Foreskin melanocyte (primary cell): ENCODE measurements at places on chromosomes 1 and 21.

GRCh38 chr21:38472412-38473108, 25.7 kb downstream of the ERG start:
- no peak for DNase-seq

GRCh38 chr1:39105841-39106765, 80.0 kb downstream of the NDUFS5 start:
- no peak for DNase-seq

DNA sequence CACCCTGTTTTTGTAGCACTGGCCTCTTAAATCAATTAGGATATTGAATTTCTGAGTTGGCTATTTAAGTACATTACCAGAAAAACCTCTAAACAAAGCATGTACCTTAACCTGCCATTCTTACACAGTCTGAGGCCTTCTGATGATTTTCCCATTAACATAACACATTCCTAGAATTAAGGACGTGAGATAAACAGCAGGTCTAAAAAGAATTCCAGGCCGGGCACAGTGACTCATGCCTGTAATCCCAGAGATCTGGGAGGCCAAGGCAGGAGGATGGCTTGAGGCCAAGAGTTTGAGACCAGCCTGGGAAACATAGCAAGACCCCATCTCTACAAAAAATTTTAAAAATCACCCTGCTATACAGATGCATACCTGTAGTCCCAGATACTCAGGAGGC, 18.0 kb upstream of the LRRC8D start:
- DNase-seq: no peak

DNA sequence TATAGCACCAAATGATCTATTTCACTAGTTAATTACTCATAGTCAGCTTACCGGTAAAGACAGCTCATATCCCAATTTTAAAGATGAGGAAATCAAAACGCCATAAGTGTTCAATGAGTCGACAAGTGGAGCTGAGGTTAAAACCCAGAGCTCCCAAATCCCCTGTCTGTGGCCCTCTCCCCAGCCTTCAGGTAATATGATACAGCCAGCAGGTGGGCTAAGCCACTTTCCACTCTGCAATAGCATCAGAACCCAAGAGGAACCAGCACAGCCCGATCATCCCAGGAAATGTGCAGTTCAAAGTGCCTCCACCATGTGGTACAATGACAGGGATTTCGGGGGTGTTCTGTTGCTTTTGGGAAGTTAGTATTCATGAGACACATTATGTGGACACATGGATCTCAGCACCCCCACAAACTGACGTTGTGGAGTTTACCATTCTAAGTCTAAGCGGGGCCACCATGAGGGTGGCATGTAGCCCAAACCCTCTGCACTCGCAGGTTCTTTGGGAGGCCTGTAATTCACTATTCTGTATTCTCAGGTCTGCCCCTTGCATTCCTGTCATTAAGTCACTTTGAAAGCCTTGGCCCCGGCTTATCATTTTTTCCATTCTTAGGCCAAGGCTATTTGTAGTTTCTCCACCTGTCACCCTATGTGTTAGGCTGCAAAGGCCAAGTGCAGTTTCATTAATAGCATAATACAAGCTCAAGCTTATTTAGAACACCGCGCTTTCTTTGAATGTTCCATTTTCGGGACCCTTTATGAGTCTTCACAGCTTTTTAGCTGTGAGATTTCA, 26.3 kb upstream of the ACTN2 start:
- no peak for DNase-seq

DNA sequence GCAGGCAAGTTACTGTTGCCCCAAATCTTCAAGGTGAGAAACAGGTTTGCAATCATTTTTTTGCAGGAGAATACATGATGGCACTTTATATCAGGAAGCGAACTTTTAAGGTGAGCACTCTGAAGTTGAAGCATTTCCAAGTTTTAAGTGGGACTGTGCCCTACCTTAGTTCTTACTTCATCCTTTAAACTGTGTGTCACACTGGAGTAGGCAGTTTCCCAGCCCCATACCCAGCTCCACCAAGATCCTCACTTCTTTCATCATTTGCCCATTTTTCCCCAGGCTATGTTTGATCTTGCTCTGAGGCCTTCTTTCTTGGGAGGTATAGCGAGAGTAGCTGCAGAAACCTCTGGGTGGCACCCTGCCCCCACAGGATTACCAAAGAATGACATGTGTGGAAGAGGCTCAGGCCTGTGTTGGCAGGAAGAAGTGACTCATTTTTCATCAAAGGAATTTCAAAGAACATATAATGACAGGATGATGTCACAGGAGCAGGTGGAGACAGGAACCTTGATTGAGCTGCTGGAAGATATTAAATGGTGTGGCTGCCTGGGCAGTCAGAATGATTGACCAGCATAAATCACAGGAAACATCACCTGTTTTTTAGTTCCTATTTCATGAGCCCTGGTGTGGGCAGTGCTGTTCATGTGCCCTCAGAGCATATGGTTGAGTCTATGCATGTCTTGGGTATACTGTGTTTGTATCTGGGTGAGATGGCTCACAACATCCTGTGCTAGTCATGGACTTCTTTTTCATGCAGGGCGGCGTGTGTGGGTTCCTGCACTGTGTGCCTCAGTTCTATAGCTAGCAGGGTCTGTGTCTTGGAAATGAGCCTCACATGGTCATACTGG, 20.8 kb upstream of the MACF1 start:
- DNase-seq: no peak

DNA sequence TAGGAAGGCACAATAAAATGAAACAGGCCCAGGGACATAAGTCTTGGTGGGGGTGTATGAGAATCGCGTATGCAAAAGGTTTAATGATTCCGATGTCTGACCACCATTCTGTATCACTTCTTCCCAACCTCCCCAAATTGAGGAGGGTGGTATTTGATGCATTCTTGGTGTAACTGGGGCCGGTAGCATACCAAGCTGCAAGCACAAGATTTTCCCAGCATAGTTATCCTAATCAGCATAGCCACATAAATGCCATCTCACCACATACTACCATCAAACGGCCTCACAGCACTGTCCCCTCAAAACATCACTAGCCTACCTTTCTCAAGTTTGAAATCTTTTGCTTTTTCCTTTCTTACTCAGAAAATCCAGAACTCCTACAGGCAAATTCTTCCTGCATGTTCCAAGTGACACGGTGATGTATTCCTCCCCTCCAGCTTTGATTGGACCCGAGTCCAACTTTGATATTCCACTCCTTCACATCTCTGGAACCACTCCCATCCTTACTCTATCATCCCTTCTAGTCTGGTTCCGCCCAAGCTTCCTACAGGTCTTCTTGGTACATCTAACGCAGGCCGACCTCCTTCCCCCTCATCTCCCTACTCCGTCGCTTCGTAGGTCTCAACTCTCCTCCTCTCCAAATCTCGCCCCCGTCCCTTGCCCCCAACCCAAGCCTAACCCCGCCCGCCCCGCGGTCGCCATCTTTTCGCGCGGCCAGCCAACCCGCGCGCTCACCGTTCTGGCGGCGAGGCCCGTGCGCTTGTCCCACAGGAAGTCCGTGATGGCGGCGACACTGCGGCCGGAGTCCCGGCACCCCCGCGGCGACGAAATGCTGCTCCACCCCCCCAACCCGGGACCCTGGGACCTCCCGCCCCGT, 600 bp downstream of the CLK2 start:
- peak; percentile 42 for DNase-seq

DNA sequence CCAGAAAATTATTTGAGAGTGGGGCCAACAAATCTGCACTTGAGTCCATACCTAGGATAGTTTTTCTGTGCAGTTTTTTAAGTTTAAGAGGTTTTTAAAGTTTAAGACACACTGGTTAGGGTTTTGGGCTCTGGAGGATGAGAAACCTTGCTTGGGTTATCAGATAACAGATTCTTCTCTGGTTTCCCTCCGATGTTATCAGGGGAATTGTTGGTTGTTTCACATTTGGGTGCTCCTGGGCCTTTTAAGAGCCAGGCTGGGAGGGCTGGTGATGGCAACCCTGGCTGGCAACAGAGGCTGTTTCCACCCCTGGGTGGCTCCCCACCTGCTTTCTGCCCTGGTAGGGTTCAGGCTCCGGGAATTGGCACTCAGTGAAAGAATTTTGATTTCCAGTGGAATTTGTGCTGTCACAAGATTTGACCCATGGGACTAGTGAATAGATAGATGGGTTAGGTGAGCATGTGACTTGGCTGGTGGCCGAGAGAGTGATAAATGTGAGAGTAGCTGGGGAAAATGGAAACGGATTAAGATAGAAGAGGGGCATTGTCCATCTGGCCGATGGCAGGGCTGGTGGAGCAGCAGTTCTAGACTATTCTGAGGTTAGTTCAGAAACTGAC, 14.8 kb downstream of the VANGL1 start:
- peak; percentile 76 for DNase-seq

- DNase-seq: no peak
These were observed 207.1 kb downstream of the ROR1 start for GRCh38 chr1:63980740-63981407.

DNA sequence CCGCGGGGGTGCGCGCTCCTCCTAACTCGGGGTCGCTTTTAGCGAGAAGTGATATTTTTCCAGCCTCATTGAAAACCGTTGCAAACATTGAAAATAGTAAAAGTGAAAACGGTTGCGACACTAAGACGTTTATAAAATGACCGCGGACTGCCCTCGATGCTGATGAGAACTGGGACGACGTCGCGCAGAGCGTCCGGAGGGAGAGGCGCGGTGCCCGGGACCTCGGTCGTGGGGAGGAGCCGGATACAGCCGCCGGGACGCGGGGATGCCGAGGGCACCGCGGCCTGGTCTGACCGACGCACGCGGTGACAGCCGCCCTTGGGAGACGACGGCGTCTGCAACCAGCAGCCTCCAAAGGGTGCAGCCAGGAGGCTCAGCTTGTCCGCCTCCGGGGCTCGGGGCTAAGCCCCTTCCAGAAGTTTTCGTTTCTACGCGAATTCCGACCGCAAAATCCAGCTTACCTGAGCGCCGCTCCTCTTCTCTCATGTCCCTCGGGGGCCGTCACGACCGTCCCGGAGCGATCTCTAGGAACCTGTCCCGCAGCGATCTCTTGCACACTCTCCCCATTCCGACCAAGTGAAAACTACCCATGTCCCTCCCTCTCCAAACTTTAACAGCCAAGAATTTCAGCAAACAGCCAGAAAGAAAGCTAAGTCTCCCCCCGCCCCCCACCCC, 144.4 kb upstream of the ETS2 start:
- DNase-seq: no peak

DNA sequence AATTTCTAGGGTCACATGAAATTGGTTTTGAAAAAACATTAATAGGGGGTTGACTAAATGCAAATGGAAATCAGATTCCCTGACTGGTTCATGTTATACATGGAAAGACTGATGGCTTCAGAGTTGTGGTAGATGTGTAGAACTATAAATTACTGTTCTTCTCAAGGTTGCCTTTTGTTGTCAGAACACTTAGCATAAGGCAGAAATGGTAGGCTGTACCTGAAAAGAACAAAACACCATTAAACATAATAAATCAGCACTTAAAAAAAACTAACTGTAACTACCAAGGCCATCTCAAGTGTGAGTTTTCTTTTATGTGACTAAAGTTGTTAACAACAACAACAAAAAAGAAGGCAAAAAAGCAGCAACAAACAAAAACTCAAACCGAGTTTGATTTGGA, 111.8 kb downstream of the RPS6KC1 start:
- no peak for DNase-seq

- no peak for DNase-seq
These were observed 3.4 kb upstream of the KRTAP10-5 start for GRCh38 chr21:44583800-44584147.

DNA sequence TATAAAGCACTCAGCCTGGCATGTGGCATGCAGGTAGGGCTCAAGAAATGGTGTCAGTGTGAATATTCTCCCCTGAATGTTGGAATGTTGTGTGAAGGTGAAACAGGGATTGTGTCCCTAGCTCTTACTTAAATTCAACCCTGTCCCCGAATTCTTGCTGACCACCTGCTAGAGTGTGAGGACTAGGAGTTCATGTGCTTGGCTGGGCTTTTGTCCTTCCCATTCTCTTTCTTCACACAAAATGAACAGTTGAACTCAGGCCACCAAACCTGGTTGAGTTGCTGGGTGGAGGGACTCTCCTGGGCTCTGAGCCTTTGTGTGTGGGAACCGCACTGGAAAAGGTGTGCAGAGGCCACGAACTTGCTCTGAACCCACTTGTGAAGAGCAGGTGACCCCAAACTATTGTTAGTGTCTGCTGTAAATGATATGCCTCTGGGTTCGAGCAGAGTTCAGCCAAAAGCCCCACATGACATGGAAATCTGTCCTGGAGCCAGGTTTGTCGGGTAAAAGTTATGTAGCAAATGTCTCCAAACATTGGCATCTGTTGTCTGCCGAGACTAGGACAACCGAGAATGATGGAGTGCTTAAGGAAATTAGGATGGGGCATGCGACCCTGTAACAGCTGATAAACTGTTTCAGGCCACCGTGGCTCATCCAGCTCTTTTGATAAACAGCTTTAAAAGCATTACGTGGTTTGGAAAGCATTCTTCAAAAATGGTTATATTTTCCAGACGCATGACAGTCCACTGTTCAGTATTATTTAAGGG, 144.2 kb downstream of the DHRS3 start:
- no peak for DNase-seq

DNA sequence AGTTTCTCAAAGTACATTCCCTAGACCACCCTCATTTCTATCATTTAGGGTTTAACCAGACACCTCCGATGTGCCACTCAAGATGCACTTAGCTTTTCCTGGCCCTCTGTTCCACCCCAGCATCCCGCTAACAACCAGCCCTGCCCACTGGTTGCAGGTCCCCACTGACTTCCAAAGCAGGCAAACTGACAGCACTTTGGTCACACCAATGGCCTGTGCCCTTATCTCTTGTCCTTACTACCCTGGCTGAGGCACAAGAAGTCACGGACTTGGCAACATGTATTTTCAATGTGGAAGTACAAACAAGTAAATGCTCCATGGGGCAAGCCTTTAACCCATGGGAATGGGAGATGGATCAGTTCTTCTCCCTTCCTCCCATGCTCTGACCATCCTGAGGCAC, 357.1 kb downstream of the OMA1 start:
- no peak for DNase-seq

DNA sequence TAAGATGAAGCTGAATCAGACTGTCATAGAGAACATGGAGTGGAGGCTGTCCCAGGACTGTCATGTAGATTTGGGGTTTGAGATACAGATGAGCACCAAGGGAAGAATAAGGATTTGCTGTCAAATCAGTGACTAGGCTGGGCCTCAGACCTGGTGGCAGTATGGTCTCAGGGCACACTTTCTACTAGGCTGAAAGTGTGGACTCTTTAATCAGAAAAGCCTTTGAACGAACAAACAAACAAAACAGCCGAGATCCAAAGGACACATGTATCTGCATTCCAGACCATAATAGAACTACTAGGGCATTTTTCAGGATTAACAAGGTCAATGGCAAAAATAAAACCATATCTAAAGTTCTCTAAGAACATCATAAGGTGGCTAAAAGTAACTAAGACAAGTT, 2.9 kb downstream of the OR10J1 start:
- no peak for DNase-seq

- no peak for DNase-seq
These were observed 20.9 kb downstream of the DPH5 start for GRCh38 chr1:101004670-101005069.

DNA sequence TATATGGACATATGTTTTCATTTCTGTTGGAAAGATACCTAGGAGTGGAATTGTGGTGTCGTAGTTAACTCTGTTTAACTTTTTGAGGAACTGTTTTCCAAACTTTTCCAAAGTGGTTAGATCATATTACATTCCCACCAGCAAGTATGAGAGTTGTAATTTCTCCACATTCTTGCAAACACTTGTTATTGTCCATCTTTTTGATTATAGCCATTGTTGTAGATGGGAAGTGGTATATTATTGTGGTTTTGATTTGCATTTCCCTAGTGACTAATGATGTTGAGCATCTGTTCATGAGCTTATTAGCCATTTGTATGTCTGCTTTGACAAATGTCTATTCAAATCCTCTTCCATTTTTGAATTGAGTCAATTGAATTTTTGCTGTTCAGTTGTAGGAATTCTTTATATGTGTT, 19.8 kb downstream of the CAMTA1 start:
- no peak for DNase-seq

- no peak for DNase-seq
These were observed 288.4 kb upstream of the PRMT6 start for GRCh38 chr1:106768077-106768476.
